Small intestine (tissue), 16 donors: ENCODE measurements at places on chromosomes 2 and 18.
A peak's percentile ranks its signal among the peaks of the same experiment; 100 is the strongest.

GRCh38 chr2:210577263-210578071, 21.1 kb downstream of the CPS1 start:
- peak; percentile 62 for DNase-seq

DNA sequence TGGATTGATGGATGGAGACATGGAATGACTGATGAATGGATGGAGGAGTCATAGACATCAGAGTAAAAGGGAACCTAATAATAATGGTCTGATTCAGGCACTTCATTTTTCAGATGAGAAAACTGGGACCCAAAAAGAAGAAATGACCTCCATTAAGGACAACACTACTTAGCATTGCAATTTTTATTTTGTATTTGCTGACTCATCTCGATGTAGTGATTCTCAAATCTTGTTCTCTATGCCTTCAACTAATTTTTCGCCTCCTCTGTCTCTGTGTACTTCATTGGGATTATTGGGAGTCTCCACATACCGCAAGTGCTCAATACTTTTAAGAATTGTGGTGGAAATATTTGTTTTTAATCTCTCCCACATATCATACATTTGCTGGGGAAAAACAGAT, 446.2 kb upstream of the FSHR start:
- DNase-seq: no peak

DNA sequence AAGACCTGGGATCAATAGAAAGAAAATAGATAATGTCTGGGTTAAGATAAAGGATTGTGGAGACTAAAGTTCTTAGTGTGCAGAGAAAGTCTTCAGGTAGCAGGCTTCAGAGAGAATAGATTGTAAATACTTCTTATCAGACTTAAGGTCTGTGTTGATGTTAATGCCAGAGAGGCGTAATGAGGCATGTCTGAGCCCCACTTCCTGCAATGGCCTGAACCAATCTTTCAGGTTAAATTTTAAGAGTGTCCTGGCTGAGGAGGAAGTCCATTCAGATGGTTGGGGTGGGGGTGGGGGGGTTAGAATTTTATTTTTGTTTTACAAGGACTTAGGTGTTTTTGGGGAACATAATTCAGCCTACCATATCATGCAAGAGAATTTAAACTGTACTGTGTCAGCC, 129.5 kb downstream of the EVA1A start:
- DNase-seq: no peak

DNA sequence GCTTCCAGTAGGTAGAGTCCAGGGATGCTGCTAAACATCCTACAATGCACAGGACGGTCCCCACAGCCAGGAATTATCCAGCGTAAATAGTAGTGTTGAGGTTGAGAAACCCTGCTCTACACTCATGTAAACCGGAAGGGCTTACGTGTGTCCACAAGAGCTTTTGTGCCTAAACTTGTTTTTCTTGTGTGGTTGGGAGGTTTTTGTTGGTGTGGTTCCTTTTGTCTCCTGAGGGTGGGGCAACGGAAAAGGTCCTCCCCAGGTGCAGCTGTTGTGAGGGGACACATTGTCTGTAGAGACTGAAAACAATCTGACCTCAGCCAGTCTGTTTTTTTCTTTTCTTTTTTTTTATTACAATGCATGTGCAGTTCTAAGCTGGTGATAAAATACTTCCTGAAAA, 72.7 kb upstream of the MGAT5 start:
- no peak for DNase-seq

DNA sequence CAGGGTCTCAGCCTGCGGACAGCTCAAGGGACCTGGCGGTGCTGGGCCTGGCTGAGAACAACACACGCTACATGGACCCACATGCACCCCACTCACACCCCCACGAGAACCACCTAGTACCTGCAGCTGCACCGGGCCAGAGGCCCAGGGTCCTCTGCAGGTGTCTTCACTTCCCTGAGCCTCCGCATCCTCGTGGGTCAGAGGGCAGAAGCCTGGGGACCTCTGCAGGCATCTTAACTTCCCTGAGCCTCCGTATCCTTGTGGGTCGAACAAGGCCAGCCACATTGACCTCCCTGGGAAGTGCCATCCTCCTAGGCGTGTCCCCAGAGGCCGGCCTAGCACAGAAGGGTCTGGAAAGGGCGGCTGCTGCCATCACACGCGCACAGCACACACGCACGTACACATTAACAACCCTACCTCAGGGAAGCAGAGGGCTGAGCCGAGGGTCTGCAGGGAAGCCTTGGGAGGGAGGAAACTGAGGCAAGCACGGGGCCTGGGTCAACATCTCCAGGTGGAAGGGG, 62.5 kb upstream of the HPCAL1 start:
- no peak for DNase-seq

GRCh38 chr18:60401346-60401745, 28.8 kb upstream of the MC4R start:
- DNase-seq: no peak

DNA sequence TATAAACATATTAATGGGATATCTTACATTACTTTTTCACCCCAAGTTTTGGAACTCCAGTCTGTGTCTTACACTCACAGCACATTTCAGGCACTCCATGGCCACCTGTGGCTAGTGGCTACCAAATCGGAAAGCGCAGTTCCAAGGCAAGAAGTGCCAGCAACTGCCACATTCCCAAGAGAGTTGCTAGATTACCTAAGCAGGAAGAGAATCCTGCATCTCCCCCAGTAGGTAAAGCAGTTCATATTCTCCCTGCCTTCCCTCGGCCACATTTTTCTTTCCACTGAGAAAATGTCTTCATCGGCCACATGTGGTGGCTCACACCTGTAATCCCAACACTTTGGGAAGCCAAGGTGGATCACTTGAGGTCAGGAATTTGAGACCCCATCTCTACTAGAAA, 62.8 kb downstream of the MEX3C start:
- DNase-seq: no peak

- DNase-seq: no peak
Observed at GRCh38 chr2:155645791-155646190, 686.7 kb downstream of the NR4A2 start.

- peak; percentile 81 for DNase-seq
Observed at GRCh38 chr2:185645529-185645928, 93.1 kb upstream of the FSIP2 start.

DNA sequence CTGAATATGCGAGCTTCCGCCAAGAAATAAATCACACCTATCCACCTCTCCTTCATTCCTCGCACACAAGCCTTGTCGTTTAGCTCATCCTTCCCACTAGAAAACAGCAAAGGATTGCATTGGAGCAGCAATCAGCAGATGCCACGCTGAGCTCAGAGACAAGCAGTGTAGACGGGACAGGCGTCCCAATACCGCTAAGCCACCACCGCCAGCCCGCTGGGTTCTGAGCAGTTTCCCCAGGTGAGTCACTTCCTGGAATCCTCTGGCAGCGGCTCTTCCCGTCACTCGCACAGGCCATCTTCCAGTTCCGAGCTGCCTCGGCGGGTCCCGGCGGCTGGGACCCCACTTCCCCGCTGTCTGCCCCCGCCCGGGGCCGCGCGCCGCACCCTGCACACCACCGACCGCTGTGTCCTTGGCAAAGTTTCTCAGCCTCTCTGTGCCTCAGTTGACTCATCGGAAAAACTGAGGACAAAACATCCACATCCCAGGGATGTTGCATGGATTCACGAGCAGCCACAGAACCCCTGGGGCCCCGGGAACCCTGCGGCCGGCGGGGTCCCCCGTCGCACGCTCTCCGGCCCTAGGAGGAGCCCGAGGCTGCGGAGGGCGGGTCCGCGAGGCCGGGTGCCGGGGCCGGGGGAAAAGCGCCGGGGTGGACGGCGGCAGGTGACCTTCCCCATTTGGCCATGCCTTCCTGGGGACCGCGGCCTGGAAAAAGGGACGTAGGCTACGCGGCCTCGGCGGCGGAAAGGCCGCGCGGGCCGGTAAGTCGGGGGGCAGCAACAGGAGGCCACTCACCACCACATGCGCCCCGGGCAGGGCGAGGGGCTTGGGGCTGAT, 573 bp downstream of the KDSR start:
- DNase-seq: peak; percentile 81

DNA sequence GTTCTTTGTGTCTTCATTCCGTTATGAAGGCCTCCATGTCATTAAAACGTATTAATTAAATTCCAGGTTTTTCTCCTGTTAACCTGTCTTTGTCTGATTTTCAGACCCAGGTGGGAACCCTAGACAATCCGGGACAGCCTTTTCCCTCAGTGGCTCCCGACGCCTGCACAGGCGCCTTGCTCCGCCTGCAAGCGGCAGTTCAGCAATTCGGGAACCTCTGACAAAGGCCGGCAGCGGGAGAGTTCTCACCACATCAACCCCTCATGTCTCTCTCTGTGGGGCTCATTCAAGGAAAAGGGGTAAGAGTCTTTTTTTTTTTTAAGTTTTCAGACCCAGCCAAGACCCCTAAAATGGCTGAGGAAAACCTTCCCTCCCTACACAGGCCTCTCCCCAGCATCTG, 259.8 kb upstream of the SALL3 start:
- no peak for DNase-seq

GRCh38 chr2:136235546-136235945, 117.6 kb upstream of the CXCR4 start:
- DNase-seq: no peak

DNA sequence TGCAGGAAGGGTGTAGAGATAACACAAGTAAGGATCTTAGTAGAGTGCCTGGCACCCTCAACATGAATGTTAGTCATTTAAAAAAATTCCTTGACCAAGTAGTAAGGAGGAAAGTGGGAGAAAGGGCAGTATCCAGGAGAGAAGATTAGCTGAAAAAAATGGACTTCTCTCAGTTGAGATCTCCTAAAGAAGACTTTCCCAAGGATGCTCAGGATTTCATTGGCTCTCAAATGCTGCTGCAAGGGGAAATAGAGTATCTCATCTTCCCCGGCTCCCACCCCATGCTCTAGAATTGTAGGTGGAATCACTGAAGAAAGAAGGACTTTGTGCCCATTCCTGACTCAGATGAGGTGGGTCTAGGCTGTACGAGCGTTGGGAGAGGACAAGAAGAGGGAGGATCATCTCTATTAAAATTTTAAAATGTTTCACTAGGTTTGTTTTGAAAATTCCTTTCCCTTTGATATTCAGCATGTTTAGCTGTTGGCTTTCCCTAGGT, 231.1 kb downstream of the MYCN start:
- no peak for DNase-seq

DNA sequence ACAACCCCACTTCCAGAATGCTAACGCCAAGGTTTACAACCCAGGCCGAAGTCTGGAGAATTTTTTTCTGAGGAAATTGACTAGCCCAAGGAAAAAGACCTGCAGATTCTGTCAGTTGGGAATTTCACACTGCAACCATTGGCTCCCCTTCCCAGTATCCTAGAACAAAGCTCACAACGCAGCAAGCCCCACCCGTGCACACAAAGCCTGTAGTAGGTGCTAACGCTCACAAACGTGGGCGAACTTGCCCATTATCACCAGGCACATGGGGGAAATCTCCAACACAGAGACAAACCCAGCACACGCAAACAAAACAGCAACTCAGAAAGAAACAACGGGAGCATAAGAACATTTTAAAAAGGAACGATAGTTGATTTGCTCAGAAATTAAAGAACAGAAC, 265.1 kb downstream of the EIPR1 start:
- DNase-seq: no peak

DNA sequence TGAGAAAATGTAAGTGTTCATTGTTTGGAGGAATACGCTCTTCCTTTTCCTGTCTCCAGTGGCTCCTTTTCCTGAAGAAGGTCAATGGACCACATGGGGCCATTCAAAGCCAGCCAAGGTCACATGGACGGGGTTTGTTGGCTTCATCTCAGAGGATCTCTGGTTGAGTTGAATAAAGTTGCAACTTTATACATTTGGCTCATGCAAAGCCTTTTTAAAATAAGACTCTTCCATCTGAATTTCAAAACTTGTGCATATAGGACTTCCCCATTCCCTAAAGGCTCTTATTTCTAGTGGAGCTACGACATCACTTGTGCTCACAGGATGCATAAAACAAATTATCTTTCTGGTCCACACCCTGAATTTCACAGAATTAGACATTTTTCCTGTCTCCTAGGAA, 235.5 kb downstream of the CMPK2 start:
- no peak for DNase-seq

- peak; percentile 23 for DNase-seq
Observed at GRCh38 chr2:112757265-112757664, 7.1 kb downstream of the CKAP2L start.

- no peak for DNase-seq
Observed at GRCh38 chr18:63917817-63918216, 10.1 kb downstream of the SERPINB10 start.

DNA sequence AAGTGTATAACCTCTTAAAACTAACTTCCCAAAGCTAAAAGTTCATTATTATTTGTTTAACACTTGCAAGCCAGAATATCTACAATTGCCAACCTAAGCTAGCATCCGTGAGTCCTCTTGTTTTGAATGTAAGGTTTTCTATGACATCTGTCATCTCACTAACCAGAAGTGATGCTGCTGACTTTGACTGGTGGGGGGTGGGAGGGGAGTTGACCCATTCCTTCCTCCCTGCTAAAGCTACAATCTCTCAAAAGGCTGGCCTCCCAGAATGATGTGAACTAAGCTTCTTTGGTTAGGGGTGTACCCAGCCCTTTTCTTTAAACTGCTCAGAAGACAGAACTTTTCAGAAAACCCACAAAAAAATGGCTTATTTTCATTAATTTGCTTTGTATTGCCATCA, 280.6 kb downstream of the ZEB2 start:
- no peak for DNase-seq

DNA sequence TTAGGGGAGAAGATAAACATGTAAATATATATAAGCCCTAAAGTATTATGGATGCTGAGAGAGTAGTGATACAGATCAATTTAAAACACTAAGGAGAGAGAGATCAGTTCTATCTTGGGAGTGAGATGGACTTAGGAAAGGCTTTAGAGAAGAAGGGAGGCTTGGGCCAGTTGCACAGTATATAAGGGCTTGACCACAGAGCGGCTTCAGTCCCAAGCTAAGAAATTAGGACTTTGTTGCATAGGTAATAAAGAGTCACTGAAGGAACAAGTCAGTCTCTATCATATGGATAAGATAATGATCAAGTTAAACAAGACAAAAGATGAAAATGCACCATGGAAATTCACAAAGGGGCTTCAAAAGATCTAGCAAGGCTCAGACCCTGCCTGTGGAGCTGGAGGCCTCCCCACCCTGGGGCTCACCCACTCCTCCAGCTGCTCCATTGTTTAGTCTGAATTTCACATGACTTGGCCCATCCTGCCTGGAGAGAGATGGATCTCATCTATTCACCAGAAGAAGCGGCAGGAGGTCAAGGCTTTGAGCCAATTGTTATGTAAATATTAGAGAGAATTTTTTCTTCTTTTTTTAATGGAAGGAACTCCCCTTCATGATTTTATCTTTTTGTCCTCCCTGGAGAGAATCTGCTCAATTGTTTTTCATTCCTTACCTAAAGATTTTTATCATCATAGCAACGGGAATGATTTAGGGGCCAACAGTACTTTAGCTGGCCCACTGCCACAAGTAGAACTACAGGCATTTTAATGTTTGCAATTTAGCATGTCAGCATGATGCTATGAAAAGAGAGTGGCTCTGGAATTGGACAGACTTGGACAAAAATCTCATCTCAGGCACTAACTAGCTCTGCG, 44.0 kb downstream of the GYPC start:
- no peak for DNase-seq
